Right hindlimb (tissue), 1 donor: ENCODE measurements at places on chromosomes 2 and 18.

GRCh38 chr2:57941816-57942215, 104.8 kb upstream of the VRK2 start:
- DNase-seq = no peak

DNA sequence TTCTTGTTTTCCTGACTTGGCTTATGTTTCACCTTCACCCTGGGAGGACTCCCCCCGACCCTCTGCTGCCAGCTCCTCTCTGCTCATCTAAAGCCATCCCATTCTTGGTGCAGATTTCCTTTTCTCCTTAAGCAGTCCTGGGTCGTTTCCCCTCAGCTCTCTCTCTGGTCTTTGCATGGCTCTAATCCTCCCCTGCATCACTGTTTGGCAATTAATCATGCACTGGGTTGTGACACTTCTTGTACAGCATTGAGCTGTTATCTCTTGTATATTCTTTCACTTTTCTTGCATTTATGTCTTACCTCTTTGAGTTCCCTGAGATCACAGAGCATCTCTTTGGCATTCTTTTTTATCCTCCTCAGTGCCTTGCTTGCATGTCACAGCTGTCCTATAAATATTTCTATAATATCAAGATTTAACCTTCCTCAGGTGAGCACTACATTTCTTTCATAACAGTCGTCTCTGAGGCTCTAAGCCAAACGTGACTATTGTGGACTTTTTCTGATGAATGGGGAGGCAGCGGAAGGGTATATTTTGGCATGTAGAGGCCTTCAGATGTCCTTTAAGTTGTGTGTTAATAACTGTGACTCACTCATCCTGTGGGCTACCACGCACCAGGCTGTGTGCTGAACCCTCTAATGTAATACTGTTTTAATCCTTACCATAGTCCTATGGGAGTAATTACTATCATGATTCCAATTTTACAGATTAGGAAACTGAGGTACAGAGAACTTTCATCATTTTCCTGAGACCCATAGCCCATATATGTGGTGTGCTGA, 507.5 kb downstream of the SLC4A3 start:
- DNase-seq = no peak

- DNase-seq = peak; percentile 96
Observed at GRCh38 chr2:27050281-27050995, 1.0 kb upstream of the AGBL5 start.

DNA sequence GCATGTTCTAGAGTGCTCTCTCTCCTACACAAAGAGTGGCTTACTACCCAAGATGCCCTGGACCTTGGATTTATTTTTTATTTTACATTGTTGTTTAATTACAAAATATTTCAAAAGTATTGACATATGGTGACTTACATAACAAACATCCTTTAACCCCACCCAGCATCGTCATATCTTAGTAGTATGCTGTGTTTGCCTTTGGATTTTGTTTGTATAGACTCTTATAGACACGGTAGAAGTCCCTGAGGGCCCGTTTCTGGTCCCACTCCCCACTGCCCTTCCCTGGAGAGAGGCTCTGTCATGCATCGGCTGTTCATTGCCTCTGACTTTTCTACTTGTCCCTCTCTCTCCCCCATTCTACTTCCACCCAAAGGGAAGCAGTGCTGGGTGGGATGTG, 112.0 kb downstream of the ZBTB7C start:
- no peak for DNase-seq

DNA sequence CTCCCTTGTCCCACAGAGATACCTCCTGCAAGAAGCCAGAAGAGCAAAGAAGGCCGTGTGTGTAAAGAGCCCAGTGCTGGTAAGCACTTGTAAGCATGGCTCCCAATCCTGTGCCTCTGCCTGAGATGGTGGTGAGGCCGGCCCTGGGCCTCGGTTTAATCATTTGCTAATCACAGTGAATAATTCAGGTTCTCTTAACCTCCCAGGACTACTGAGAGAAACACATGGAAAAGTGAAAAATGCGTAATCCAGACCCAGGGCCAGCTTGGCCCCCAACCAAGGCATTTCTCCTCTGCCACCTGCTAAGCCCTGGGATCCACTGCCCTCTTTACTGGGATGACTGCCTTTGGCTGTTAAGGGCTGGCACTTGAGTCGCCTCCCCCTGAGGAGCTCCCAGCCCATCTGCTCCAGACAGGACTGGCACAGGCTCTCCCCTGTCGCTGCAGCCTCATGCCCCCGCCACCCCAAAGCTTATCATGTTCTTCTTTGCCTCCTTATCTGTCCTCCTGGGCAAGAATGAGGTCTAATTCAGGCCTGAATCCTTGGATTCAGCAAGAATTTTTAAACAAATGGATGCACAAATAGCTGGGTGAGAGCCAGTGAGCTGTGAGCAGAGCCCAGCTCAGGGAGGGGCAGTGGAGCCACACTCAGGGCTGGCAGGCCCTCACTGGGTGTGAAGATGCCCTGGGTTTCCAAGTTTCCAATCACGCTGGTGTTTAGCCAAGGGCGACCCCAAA, 193.9 kb upstream of the HS6ST1 start:
- DNase-seq = no peak

DNA sequence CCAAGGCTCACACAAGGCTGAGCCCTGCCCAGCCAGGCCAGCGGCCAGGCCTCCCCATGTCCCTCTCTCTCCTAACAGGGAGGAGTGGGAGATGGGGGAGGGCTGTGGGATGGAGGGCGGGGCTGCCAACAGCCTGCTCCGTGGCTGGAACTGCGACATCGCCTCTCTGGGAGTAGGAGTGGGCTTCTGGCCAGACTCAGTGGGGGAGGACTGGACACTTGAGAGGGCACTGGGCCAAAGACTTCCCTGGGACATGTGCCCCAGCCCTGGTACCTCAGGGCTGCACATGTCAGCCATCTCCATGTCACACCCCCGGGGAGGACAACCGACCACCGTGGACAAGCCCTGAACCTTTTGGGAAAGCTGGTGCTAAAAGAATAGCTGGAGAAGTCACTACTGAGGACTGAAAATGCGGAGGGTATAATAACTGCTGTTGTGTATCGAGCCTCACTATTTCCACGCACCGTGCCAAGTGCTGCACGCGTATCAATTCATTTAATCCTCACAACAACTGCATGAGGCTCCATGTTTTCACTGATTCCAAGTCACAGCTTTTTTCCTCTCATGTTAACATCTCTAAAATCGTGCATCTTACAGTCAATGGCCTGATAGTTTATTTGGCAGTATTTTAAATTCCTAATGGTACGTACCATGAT, 127.3 kb downstream of the MSH2 start:
- peak; percentile 70 for DNase-seq

- no peak for DNase-seq
Observed at GRCh38 chr2:33530690-33531548, 54.5 kb downstream of the RASGRP3 start.

GRCh38 chr18:63477200-63477599, 442 bp downstream of the SERPINB5 start:
- no peak for DNase-seq

DNA sequence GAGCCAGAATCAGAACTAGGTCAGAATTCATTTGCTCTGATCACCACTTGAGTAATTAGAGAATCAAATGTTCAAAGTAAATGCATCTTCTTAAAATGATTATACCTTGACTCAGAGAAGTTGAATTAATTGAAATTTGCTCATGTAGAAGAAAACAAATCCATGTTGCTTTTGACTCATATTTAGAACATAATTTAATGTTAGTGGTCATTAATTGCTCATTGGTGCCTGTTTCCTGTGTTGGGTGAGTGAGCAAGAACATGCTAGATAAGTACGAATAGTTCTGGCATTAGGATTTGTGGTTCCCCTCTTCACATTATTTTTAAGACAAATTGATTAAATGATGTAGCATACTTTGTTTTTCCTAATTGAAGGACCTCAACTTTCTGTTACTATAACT, 19.0 kb downstream of the ACVR2A start:
- no peak for DNase-seq

GRCh38 chr2:118492335-118492734, 355.1 kb downstream of the EN1 start:
- no peak for DNase-seq

GRCh38 chr2:74741629-74742028, 87.6 kb downstream of the SEMA4F start:
- DNase-seq = no peak

DNA sequence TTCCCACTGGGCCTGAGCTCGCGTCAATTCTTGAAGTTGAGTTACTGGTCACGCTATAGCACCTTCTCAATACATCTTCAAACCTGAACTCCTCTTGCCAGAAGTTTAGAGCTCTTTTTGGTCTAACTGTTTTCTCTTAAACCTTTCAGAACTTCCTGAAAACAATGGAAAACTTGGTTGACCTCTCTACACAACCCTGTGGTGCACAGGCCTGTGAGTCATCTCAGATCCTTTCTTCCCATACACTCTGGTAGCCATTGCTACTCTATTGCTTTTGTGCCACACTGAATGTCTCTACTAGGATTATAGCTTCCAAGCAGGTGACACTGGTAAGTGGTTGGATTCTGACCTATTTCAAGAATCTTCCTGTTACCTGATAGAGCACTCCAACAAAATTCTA, 321.5 kb upstream of the FSIP2 start:
- no peak for DNase-seq

DNA sequence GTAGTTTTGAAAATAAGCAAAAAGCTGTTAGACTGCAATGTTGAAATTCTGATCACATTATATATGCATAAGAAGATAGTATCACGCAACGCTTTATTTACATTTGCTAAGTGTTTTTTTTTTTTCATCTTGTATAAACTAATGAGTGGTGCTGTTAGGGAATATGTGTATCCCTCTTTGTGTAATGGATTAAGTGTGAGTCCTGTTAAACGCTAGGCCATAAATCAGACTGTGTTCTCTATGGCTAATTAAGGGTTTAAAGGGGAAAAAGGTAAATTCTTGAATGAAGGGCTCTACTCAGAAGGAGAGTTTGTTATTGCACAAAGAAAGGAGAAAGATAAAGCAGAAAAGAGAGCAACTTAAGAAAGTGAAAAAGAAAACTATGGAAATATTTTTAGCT, 4.8 kb upstream of the ASXL3 start:
- DNase-seq = no peak

DNA sequence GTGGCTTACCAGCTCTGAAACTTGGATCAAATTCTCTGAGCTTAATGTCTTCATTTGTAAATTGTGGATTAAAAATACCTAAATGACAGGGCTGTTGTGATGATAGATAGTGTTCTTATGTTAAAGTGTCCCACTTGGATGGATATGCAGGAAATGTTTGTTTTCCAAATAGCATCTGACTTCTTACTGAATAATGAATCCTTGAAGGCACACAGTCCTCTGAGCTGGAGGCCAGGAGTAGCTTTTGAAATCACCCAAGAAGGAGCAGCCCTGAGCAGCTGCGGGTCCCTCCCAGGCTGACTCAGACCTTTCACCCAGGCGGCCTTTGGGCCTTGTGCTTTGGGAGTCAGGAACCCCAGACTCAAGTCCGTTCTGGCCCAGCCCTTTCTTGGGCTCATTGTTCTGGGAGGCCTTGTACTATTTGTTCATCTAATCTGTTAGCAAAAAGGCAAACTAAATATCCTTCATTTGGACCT, 173.0 kb upstream of the GATA6 start:
- no peak for DNase-seq

DNA sequence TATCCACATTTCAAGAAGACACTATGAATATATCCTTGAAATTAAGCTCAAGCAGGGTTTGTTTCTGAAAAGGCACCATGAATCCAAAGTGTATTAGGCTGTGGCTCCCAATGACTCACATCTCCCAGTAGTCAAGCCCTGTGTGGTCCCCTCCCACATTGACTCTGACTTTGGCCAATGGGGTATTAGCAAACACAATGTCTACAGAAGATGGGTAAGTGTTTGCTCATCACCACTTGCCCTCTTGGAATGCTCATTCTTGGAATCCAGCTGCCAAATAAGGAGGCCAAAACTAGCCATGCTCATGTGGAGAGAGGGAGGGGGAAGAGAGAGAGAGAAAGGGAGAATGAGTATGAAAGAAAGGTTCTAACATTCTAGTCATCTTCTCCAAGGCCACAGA, 490.0 kb downstream of the TXNL1 start:
- DNase-seq = no peak

DNA sequence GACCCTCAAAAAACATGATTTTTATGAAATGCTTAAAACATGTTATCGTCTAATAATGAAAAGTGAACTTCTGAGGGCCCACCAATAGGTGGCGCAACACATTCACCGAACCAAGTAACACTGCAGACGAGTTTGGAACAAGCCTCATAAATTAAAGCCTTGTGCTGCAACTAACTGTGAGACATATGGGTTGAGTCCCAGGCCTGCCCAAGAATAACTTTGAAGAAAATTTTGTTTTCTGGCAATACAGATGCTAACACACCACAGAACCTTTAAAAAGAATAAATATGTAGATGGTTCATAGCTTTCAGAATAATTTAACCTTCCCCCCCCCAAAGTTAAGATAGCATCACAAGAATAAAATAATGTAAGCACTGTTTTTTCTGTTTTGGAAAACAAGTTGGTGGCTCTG, 285.9 kb downstream of the RNF144A start:
- DNase-seq = peak; percentile 66

DNA sequence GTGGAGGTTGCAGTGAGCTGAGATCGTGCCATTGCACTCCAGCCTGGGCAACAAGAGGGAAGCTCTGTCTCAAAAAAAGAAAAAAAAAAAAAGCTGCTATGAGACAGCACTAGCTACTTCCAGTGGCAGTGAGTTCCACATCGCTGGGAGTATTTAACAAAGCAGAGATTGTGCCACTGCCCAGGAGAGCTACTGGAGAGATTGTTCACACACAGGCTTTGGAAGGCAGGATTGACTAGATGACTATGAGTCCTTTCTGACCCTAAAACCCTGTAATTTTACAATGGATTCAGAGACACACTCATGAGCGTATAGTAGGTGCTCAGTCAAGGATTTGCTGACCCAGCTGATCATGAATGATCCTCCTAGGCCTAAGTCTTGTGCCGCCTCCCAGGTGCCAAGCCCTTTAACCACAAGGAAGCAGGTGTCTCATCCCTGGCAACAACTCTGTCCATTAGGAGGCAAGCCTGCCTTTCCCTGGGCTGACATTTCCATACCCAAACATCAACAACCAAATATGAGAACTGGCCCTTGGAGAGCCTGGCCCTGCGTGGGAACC, 45.0 kb upstream of the ODC1 start:
- DNase-seq = no peak
